ENCODE measurements at places on chromosomes 4 and X.
A peak's percentile ranks its signal among the peaks of the same experiment; 100 is the strongest.

DNA sequence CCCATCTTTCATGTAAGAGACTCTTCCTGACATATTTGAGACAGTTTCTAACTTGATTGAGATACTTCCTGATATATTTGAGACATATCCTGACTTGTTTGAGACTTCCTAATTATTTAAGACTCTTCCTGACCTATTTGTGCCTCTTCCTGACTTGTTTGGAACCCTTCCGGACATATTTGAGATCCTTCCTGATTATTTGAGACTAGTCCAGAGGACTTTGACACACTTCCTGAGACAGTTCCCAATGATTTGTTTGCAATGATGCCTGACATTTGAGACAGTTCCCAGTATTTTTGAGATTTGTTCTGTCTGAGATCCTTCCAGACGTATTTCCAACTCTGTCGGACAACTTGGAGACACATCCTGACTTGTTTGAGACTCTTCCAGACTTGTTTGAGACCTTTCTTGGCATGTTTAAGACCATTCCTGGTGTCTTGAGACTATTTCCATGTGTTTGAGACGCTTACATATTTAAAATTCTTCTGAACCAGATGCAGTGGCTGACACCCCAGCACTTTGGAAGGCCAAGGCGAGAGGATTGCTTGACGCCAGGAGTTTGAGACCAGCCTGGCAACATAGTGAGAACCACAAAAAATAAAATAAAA, 118.9 kb upstream of the USP9X start:
- no peak overlapping the region for H3K27ac ChIP-seq
- H3K36me3 ChIP-seq, result no peaks in the 10 kb centered on the region
- H3K4me1 ChIP-seq, result no peaks in the 10 kb centered on the region
- no peak for DNase-seq
- no peak overlapping the region for H3K4me3 ChIP-seq
- H3K27me3 ChIP-seq, result no peaks in the 10 kb centered on the region

DNA sequence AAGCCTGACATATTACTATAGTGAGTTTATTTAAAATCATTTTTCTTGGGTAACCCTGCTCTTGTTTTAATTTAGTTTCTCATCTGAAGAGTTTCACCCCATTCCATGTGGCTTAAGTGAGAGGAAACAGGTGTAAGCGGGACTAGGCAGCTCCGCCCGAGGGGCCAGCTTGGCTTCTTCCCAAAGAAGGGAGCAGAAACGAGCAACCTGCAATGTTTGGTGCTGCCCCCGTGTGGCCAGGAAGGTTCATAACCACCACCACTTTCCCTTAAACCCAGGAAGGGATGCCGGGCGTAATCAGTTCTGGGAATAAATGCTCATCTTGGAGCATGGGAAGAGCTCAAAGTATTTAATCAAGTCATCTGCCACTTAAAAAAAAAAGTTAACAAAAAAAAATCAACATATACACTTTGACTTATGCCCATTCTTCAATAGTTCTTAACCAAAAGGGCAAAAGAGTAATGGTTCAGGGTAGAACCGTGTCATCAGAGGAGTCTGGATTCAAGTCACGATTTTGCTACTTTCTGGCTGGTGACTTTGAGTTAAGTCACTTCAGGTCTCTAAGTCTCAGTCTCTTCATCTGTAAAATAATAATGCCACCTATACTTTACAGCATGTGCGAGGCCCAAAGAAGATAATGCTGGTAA, 147.9 kb downstream of the NSUN7 start:
- no peak for DNase-seq
- no peaks in the 10 kb centered on the region for H3K4me1 ChIP-seq
- no peaks in the 10 kb centered on the region for H3K27me3 ChIP-seq
- no peak overlapping the region for H3K27ac ChIP-seq
- peaks cover 12% of the 10 kb centered on the region for H3K36me3 ChIP-seq

DNA sequence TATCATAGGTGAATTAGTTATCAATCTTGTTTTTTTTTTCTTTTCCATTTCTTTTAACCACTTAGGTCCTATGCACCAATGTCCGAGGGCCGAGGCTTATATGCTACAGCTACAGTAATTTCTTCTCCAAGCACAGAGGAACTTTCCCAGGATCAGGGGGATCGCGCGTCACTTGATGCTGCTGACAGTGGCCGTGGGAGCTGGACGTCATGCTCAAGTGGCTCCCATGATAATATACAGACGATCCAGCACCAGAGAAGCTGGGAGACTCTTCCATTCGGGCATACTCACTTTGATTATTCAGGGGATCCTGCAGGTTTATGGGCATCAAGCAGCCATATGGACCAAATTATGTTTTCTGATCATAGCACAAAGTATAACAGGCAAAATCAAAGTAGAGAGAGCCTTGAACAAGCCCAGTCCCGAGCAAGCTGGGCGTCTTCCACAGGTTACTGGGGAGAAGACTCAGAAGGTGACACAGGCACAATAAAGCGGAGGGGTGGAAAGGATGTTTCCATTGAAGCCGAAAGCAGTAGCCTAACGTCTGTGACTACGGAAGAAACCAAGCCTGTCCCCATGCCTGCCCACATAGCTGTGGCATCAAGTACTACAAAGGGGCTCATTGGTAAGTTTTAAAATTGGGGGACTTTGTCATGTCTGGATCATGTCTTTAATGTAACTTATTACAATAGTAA, 250.7 kb downstream of the RAPGEF2 start:
- H3K4me3 ChIP-seq, result no peak overlapping the region
- no peaks in the 10 kb centered on the region for H3K27me3 ChIP-seq
- peaks cover 96% of the 10 kb centered on the region for H3K36me3 ChIP-seq
- no peak overlapping the region for H3K27ac ChIP-seq

- no peaks in the 10 kb centered on the region for H3K36me3 ChIP-seq
- H3K4me3 ChIP-seq, result no peak overlapping the region
- peaks cover 5% of the 10 kb centered on the region for H3K4me1 ChIP-seq
Measured at GRCh38 chrX:67289055-67289499, 254.7 kb upstream of the AR start.

GRCh38 chr4:120263618-120264017, 197.0 kb upstream of the MAD2L1 start:
- no peak overlapping the region for H3K4me3 ChIP-seq
- no peaks in the 10 kb centered on the region for H3K27me3 ChIP-seq
- DNase-seq, result no peak
- H3K36me3 ChIP-seq, result no peaks in the 10 kb centered on the region
- H3K27ac ChIP-seq, result no peak overlapping the region
- no peaks in the 10 kb centered on the region for H3K4me1 ChIP-seq

GRCh38 chrX:123358457-123358856, 174.4 kb downstream of the GRIA3 start:
- no peak overlapping the region for H3K27ac ChIP-seq
- H3K4me3 ChIP-seq, result no peak overlapping the region
- H3K4me1 ChIP-seq, result no peaks in the 10 kb centered on the region
- no peak for DNase-seq
- no peaks in the 10 kb centered on the region for H3K27me3 ChIP-seq

DNA sequence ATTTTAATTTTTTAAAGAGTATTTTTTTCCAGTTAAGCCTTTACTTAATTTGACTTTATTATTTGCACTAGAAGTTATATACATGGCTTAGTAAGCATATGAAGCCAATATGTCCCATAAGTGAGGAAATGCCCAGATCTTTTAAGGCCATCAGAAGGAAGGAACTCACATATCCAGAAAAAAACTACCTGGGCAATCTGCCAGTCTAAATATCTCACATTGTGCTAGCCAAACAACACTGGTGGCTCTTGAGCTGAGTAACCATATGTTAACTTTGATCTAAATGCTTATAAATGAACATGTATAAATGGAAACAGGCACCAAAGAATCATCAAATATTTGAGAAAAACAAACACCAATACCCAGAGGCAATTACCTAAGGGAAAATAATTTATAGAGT, 138.6 kb upstream of the APOOL start:
- H3K27me3 ChIP-seq, result no peaks in the 10 kb centered on the region
- H3K4me3 ChIP-seq, result no peak overlapping the region
- no peaks in the 10 kb centered on the region for H3K4me1 ChIP-seq
- no peak for DNase-seq
- no peaks in the 10 kb centered on the region for H3K36me3 ChIP-seq
- H3K27ac ChIP-seq, result no peak overlapping the region

GRCh38 chrX:65601126-65601525, 66.3 kb upstream of the MSN start:
- no peak for DNase-seq
- H3K4me3 ChIP-seq, result no peak overlapping the region
- peaks cover 31% of the 10 kb centered on the region for H3K4me1 ChIP-seq
- H3K27ac ChIP-seq, result peak overlapping the region; percentile 73
- no peaks in the 10 kb centered on the region for H3K27me3 ChIP-seq

All from esophagus muscularis mucosa (tissue), 4 donors.